Caudate nucleus (tissue), 63 donors: ENCODE measurements at places on chromosomes 2 and 18.
A peak's percentile ranks its signal among the peaks of the same experiment; 100 is the strongest.

DNA sequence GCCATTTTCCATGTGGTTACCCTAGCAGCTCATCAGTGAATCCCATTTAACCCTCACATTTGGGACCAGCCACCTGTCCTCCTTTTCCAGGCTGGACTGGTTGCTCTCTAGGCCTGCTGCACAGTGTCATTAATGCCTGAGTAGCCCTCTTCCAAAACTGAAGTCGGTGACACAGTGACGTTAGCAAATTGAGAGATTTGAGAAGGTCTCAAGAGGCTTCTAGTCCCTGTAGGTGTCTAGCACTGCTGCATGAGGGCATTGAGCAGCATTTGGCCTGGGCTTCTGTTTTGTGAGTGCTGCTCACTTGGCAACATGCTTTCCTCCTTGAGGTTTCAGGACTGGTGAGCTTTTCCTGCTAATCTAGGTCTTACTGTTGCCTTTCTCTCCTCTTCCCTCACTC, 36.7 kb downstream of the PKP4 start:
- no peak for DNase-seq

DNA sequence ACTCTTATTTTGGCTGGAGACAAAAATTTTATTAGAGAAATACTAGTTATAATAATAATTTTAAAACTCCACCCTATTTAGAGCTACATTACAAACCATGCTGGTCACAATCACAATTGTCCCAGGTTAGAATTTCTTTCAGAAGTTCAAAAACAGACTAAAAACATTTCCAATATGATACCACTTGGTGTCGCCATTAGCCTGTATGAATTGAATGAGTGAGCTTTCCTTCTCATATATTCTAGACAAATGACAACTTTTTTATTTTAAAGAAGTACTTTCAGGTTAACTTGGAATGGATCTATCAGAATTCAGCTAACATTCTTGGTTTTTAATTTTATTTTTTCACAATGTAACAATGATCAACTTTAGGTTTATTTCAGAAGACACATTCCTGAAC, 48.0 kb downstream of the SERPINB8 start:
- no peak for DNase-seq

GRCh38 chr18:42922363-42922762, 193.1 kb downstream of the RIT2 start:
- DNase-seq, result no peak

- no peak for DNase-seq
These were observed 64.9 kb downstream of the GALNT1 start for GRCh38 chr18:35646449-35646848.

DNA sequence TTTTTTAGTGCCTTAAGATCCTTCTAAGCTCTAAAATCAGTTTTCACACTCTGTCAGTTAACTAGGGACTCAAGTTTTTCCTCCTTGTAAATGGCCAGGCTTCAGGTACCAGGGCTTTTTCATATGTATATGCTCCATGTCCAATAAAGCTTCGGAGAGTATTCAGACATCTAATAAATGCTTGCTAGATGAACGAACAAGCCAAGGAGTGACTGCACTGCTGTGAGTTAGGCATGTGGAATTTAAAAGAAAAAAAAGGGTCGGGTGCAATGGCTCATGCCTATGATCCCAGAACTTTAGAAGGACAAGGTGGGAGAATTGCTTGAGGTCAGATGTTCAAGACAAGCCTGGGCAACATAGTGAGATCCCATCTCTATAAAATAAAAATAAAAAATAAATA, 81.9 kb downstream of the CDH2 start:
- DNase-seq, result no peak

DNA sequence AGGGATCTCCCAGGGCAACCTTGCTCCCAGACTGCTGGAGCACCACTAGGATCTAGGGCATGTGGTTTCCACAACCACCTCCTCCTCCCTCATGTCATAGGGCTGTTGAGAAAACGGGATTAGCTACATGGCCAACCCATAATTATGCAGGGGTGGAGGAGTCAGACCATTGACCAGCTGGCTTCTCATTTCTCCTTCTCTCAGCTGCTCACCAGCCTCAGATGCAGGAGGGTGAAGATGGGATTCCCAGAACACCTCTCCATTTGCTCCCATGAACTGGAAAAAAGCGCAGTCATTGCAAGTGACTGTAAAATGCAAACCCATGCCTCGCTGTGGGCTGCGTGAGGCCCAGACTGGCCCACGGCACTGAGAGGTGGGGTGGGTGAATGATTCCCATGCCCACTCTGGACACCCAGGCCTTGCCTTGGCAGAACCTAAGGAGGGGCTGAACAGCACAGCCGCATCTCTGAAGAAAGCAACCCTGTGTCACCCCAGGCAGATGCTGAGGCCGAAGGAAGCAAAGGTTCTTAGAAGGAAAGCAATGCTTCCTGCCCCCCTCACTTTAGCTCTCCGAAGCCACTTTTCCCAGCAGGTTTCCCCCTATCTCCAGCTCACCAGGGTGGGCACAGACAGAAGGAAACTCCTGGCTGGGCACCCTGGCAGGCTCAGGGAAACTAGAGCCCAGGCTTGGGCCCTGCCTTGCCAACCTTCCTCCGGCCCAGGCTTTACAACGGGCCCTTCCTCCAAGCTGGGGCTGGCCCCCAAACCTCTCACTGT, 69.6 kb upstream of the RTN4 start:
- DNase-seq, result no peak

DNA sequence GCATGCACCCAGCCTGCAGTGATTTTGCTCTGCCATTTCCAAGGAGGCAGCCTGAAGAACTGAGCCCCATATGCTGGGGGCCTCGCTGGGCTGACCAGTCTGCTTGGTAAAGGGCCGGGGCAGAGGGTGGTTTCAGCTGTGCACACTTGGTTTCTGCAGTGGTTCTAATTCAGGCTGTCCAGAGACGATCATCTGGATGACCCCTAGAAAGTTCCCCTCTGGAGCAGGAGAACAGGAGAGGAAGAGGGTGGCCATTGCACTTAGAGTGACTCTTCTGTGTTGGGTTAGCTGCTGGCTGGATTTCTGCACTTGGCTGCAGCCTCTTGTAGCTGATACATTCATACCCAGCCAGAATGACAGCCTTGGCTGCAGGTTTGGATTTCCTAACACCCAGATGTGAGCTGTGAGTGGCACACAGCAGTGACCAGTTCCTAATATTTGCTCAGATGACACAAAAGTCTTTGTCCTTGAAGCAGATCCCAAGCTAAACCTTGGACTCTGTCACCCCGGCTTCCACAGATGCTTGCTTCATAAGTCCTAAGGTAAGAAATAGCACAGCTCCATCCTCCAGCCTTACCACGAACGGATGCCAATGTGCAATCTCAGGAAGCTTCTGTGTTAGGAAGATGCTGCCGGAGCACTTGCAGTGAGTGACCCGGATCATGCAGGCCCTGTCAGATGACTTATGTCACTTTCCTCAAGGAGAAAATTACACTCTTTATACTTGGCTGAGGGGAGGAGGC, 105.6 kb downstream of the HNRNPLL start:
- peak; percentile 16 for DNase-seq

DNA sequence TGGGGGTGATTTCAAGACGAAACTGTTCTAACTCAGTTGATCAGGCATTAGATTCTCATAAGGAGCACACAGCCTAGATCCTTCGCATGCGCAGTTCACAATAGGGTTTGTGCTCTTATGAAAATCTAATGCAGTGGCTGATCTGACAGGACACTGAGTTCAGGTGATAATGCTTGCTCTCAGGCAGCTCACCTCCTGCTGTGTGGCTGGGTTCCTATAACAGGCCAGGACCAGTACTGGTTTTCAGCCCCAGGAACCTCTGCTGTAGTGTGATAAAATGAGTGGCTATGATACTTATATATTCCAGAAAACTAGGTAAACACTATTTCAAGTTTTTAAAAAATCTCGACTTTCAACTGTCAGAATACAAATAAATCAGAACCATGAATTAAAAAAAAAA, 271.4 kb downstream of the GALNT13 start:
- no peak for DNase-seq

DNA sequence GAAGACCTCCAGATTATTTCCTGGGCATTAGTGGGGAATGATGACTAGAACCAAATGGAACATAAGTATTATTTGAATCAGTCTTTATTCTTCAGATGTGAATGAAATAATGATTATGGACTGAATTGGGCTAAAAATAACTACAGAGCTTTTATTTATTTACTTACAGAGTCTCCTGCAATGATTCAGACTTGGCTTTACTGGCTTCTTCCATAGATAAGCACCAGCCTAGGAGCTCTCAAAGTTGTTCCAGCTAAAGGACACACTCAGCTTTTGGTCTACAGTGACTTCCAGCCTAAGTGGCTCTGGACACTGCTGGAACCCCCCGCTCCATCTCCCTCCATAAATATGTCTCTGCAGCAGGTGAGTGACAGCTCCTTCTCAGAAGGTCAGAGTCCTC, 24.3 kb upstream of the ARHGAP25 start:
- no peak for DNase-seq

DNA sequence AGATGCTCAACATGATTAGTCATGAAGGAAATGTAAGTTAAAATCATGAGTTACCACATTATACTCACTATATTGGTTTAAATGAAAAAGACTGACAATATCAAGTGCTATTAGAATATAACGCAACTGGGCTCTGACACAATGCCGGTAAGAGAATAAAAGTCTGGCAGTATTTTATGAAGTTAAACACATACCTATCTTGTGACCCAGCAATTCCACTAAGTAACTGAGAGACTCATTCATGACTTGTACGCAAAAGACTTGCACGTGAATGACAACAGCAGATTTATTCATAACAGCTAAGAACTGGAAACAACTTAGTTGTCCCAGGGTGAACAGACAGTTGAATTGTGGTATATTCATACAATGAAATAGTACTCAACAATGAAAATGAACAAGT, 342.1 kb downstream of the SLC4A3 start:
- no peak for DNase-seq

GRCh38 chr2:57598551-57598950, 448.1 kb upstream of the VRK2 start:
- no peak for DNase-seq

DNA sequence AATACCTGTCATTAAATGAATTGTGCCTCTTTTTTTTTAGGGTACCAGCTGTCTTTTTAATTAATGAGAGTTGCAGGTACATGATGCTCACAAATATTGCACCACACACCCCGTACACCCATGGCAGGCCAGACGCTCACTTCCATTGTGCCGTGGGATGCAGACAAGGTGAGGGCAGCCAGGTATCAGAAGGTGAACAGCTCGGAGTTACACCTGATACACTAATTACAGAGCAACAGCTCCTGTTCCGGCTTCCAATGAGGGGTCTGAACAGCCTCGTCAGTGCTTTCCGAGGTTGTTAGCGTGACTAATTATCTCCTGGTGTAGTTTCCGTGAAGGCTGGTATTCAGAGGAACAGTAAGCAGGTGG, 442.8 kb downstream of the ZNF516 start:
- DNase-seq, result no peak

GRCh38 chr2:120539937-120540718, 194.2 kb downstream of the INHBB start:
- DNase-seq, result no peak

DNA sequence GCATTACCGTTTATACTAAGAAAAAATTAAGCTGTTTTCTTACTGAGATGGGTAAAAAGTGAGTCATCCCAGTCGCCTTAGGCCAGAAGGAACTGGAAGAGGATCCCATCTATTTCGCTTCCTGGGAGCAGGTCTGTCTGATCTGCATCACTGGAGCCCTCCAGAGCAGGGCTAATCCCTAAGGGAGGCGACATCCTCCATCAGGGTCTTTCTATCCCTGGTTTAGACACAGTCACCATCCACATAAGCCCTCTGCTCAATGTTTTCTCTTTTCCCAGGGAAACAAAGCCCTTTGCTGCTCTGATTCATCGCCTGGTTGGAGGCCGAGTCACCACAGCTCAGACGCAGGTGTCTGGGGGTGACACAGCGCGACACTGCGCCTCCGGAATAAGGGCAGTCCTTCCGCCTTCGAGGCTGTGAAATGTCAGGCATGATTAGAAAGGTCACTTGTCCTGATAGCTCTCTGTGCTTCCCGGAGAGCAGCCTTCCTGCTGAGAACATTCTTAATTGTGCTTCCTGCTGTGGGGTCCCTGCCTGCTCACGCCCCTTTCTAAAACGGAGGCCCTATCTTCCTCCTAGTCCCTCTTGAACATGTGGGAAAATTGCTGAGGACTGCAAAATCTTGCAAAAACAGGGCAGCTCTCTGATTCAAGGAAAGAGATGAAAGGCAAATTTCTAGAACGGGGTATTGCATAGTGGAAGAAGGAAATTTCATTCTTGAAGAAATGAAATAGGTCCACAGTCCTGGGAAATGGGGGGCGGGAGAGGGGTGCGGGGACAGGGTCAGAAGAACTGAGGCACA, 56.3 kb downstream of the MARCHF4 start:
- DNase-seq, result no peak

- no peak for DNase-seq
These were observed 65.4 kb downstream of the HIBCH start for GRCh38 chr2:190254063-190254850.

- no peak for DNase-seq
These were observed 181.5 kb upstream of the ID2 start for GRCh38 chr2:8500124-8501054.

DNA sequence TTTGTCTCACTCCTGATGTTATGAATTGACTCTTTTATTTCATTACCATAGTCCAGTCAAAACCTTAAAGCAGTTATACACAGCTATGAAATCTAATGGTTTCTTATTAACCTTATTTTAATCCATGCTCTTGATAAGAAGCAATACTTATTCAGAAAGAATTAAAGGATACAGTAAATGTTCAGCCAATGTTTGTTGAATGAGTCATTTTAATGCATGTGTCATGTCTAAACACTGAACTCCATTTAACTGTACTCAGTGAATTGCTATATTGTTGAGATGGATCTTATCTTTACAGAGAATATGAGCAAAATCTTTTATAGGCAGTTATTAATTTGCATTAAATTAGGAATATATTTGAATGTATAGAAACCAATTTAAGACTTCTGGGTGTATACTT, 135.1 kb upstream of the TFPI start:
- no peak for DNase-seq

- DNase-seq, result no peak
These were observed 127.6 kb upstream of the SERPINE2 start for GRCh38 chr2:224166654-224167053.

DNA sequence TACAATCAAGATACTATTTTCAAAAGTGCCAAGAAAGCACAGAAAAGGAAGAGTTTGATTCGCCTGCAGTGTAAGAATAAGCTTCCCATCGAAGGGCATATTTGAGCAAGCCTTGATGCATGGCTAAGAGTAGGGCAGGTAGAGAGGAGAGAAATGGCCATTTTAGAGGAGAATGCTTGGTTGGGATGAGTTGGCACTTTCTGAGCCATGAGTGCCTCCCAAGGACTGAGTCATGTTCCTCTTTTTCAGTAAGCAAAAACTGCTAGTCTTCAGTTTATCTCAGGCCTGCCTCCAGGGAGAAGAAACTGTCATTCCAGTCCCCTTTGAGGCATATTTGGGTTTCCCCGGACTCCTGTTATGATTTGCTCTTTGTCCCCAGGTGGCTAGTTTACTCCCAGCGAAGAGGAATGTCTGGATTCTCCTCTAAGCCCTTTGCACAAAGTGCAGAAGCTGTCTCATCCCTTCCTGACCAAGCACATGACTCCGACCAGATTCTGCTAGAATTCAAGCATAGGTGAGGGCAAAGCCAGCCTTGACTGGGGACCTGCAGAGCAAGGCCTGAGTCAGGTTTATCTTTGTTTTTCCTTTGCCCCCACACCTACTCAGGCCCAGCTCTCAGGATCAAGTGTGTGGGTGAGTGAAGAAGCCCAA, 115.2 kb downstream of the TTC32 start:
- DNase-seq, result no peak
